ENCODE measurements at places on chromosomes 3 and 15. TPM values are rescaled to one million over a fixed set of nuclear protein-coding genes. Genes with fewer than 3 reads are reported as not detected.
A peak's percentile ranks its signal among the peaks of the same experiment; 100 is the strongest.

DNA sequence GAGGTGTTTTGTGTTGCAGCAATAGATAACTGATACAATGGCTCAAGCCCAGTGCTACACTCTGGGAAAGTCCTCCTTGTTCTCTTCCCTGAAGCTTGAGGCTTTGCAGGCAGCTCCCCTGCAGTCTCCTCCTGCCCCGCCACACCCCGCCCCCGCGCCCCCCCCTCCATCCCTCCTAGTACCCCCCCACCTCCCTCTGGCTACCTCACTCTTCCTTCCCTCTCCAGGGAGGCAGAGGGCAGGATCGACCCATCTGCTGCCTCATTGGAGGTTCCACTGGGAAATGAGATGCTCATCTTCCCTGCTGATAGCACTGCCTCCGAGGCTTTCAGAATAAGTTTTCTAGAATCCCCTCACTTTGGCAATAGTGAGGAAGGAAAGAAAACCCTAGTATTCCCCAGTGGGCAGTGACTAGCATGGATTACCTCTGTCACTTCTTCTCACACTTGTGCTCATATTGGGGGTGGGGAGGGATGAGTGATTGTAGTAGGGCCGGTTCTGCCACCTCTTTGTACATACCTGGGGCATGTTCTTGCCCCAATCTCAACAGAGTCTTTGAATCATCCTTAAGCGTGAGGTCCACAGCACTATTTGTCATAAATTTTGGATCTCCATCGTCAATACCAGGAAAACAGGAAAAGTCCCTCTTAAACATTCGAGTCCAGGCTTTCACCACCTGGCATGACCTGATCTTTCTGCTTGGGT lies 16.3 kb upstream of the RAB7A start:
- no peaks in the 10 kb centered on the region for H3K27me3 ChIP-seq
- H3K36me3 ChIP-seq: no peaks in the 10 kb centered on the region
- no peak for DNase-seq
- no peaks in the 10 kb centered on the region for H3K4me1 ChIP-seq

Gene CCR9
- total RNA-seq: not detected

GRCh38 chr15:63640146-63640545 lies 43.0 kb downstream of the FBXL22 start:
- H3K36me3 ChIP-seq: peaks cover 94% of the 10 kb centered on the region
- DNase-seq: no peak
- no peaks in the 10 kb centered on the region for H3K27me3 ChIP-seq
- no peak overlapping the region for H3K27ac ChIP-seq
- H3K4me3 ChIP-seq: no peak overlapping the region

GRCh38 chr3:74124782-74125181 lies 489.7 kb downstream of the CNTN3 start:
- H3K27me3 ChIP-seq: no peaks in the 10 kb centered on the region
- H3K4me3 ChIP-seq: no peak overlapping the region
- no peak for DNase-seq
- no peaks in the 10 kb centered on the region for H3K36me3 ChIP-seq
- H3K4me1 ChIP-seq: no peaks in the 10 kb centered on the region
- no peak overlapping the region for H3K27ac ChIP-seq

DNA sequence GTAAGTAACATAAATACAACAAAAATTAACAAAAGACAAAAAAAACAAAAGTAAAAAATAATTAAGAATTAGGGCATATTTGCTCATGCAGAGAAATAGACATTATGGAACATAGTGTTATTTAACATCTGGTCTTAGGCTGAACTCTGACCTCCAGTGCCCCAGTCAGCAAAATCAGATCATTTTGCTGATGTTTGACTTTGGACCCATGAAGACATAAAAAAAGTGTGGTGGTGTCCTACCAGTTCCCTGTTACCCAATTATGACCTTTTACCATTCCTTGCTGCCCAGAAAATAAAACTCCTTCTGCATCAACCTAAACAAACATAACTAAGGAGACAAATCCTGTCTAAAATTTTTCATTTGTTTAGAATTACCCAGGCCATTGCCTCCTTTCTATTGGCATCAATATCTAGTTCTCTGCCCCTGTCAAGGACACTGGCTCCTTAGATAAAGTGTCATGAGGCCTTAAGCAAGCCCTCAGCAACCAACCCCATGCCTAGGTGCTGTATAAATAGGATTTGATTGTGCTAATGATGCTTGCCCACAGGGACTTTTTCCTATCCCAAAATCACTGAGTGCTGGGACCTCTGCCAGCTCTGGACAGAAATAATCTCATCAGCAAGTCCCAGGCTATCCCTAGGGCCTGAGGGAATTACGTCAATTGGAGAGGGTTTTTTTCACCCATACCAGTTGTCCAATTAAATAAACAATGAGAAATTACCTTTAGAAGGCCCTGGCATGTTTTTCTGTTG lies 334.5 kb upstream of the UMPS start:
- H3K27me3 ChIP-seq: no peaks in the 10 kb centered on the region
- no peaks in the 10 kb centered on the region for H3K4me1 ChIP-seq
- no peak overlapping the region for H3K4me3 ChIP-seq
- H3K27ac ChIP-seq: peak overlapping the region; percentile 56

- DNase-seq: no peak
- no peak overlapping the region for H3K27ac ChIP-seq
- no peak overlapping the region for H3K4me3 ChIP-seq
- H3K36me3 ChIP-seq: no peaks in the 10 kb centered on the region
- H3K4me1 ChIP-seq: peaks cover 14% of the 10 kb centered on the region
- H3K27me3 ChIP-seq: no peaks in the 10 kb centered on the region
Measured at GRCh38 chr15:67059127-67059553, 6.3 kb upstream of the SMAD3 start.

DNA sequence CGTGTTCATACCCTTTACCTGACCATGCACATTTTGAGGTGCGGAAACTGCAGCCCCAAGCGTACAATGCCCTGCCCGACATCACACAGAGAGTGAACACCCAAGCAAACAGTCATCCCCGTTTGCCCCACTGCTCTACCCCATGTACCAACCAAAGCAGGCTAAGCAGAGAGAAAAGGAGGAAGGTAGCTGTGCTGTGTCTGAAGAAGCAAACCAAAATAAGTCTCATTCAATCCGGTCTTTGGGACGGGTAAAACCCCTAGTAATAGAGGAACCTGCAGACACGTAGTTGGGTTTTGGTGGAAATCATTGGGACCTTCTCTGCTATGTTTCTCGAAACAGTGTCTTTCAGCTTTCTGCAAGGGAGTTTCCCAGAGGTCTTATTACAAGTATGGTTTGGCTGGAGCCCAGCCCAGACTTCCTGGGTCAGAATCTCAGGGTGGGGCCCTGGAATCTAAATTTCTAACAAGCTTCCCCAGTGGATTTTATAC lies 164.6 kb upstream of the HES1 start:
- no peaks in the 10 kb centered on the region for H3K4me1 ChIP-seq
- no peaks in the 10 kb centered on the region for H3K27me3 ChIP-seq
- H3K27ac ChIP-seq: no peak overlapping the region
- DNase-seq: no peak
- H3K4me3 ChIP-seq: no peak overlapping the region
- H3K36me3 ChIP-seq: no peaks in the 10 kb centered on the region

GRCh38 chr3:157151151-157151550 lies 8.8 kb downstream of the CCNL1 start:
- no peak overlapping the region for H3K4me3 ChIP-seq
- no peak overlapping the region for H3K27ac ChIP-seq
- no peaks in the 10 kb centered on the region for H3K27me3 ChIP-seq
- DNase-seq: no peak
- peaks cover 92% of the 10 kb centered on the region for H3K36me3 ChIP-seq
- H3K4me1 ChIP-seq: peaks cover 32% of the 10 kb centered on the region
